ENCODE measurements at places on chromosomes 7 and 10.

- DNase-seq: no peak
Measured at GRCh38 chr7:136134503-136134902, 157.3 kb upstream of the MTPN start.

DNA sequence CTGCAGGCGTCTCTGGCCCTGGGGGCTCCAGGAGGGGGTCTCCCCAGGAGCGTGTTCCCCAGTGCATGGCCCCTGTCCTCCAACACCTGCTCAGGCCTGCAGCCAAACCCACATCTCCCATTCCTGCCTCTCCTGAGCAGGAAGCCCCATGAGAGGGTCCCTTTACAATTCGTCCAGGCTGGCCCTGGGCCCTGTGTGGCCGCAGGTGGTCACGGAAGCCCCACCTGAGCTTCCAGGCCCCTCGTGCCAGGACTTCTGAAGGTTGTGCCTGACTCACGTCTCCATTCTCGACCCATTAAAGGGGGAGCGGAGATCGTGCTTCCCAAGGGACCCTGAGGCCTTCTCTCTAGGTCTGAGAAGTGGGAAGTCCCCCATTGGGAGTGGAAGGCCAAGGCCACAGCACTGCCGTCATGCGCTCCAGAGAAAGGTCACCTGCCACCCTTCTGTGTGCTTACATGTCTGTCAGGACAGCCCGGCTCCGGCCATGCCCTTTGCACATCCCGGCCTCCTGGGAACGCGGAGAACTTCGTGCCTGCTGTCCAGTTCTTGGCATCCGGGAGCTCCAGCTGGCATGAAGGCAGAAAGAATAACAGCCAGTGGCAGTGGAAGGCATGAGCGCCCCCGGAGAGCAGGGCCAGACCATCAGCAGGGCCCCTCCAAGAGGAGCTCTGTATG, 382.3 kb downstream of the DNAJB6 start:
- no peak for DNase-seq

DNA sequence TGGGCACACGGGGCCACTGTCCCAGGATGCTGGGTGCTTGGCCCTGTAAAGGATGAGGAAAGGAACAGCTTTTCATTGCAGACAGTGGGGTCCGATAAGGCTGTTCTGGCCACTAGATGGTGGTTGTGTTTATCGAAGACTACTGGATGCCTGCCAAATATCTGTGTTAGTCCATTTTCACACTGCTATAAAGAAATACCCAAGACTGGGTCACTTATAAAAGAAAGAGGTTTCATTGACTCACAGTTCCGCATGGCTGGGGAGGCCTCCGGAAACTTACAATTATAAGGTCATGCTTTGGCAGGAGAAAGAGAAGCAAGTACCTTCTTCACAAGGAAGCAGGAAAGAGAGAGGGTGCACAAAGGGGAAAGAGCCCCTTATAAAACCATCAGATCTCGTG, 32.2 kb upstream of the GARS1 start:
- DNase-seq: no peak

DNA sequence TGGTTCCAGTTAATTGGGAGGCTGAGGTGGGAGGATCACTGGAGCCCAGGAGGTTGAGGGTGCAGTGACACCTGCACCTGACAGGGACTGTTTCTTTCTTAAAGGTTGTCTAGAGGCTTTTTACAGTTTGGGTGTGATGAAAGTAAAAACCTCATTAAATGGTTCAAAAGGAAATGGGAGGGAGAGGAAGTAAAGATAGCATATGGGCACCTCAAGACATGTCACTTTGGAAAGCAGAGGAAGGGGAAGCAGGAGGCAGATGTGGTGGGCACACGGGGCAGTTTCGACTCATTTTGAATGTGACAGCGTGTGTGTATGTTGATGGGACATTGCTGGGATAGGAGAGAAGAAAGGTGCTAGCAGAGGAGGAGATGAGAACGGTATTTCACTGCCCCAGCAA, 203.1 kb downstream of the MLLT10 start:
- DNase-seq: no peak

- no peak for DNase-seq
Measured at GRCh38 chr10:19532411-19532810, 283.8 kb upstream of the PLXDC2 start.

- DNase-seq: peak; percentile 88
Measured at GRCh38 chr10:30502266-30503060, 68.5 kb downstream of the MAP3K8 start.

- no peak for DNase-seq
Measured at GRCh38 chr10:86363184-86363832, 3.3 kb downstream of the GRID1 start.

- no peak for DNase-seq
Measured at GRCh38 chr10:131242007-131242406, 69.5 kb downstream of the TCERG1L start.

DNA sequence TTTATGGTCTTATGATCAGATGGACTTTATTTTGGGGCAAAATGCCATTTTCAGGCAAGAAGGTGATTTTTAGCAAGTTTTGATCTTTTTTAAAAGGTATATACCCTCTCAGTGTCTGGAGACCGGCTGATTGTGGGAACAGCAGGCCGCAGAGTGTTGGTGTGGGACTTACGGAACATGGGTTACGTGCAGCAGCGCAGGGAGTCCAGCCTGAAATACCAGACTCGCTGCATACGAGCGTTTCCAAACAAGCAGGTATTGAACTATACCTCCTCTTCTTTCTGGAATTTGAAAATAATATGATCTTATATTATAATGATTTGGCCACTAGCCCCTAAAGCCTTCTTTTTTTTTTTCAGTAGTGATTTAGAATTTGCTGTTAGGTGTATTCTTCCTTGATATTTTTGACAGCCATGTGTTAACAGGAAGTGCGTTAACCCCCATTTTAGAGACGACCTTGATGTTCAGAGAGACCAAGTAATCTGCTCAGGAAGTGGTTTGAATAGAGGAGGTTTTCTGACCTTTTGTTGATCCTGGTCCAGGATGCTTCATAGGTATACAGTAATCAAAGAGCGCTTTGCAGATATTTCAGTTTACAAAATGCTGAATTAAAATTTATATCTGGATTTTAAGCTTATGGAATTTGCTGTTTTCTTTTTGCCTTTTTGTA, 6.2 kb downstream of the BUB3 start:
- DNase-seq: no peak

DNA sequence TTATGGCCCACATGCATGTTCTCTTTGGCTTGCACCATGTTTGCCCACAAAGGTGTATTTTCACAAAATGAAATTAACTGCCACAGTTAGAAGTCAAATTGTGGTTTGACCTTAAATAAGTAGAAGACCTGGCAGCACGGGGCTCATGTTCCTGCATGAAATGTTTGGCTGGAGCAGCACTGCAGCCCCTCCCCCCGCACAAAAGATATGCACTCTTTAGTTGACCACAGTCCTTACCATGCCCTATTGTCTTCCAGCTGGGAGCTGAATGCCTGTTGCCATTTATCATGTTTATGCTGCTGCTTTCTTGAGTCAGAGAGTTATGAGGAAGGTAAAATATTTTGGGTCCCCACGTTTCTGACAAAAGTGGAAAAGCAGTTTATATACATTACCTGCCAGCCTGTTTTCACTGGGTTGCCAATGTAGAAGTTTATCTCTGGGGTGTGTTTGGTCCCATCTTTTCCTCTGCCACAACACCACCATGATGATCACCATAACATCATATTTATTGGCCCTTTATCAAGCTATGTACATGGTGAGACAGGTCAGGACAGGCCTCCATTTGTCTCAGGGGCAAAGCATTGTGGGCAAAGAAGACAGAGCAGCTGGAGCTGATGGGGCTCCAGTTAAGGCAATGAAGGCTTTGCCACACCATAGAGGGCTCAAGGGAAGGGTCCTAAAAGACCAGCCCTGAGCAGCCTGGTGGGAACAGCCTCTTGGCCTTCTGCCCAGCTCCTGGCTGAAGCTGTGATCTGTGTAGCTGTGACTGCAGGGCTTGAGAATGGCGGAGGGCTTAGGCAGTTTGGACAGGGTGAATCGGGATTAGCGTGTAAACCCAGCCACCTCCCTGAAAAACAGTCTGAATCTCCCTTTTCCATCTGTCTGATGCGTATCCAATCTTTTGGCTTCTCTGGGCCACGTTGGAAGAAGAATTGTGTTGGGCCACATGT, 5.4 kb downstream of the PRF1 start:
- no peak for DNase-seq

- no peak for DNase-seq
Measured at GRCh38 chr10:98899018-98899417, 336.6 kb downstream of the HPSE2 start.

DNA sequence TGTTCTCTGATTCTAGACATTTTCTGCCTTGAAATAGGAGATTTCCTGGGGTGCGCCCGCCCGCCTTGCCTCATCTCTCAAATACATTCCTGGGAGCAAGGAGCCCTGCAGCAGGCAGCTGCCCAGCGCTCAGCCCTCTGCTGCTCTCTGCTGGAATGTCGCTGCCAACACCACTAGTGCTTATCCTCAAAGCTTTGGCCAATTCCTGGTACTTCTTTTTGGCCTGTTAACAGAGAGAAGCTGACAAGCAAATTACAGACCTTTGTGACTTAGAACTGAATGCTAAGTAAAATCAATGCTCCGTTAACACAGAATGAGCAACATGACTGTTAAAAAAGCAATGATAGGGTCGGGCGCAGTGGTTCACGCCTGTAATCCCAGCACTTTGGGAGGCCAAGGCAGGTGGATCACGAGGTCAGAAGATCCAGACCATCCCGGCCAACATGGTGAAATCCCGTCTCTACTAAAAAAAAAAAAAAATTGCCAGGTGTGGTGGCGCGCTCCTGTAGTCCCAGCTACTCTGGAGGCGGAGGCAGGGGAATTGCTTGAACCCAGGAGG, 41.9 kb upstream of the SYPL1 start:
- DNase-seq: peak; percentile 45

GRCh38 chr7:38453168-38453567, 178.0 kb downstream of the AMPH start:
- no peak for DNase-seq

- DNase-seq: no peak
Measured at GRCh38 chr10:94066411-94066810, 72.7 kb downstream of the PLCE1 start.

- no peak for DNase-seq
Measured at GRCh38 chr7:83130623-83131545, 31.8 kb downstream of the PCLO start.

DNA sequence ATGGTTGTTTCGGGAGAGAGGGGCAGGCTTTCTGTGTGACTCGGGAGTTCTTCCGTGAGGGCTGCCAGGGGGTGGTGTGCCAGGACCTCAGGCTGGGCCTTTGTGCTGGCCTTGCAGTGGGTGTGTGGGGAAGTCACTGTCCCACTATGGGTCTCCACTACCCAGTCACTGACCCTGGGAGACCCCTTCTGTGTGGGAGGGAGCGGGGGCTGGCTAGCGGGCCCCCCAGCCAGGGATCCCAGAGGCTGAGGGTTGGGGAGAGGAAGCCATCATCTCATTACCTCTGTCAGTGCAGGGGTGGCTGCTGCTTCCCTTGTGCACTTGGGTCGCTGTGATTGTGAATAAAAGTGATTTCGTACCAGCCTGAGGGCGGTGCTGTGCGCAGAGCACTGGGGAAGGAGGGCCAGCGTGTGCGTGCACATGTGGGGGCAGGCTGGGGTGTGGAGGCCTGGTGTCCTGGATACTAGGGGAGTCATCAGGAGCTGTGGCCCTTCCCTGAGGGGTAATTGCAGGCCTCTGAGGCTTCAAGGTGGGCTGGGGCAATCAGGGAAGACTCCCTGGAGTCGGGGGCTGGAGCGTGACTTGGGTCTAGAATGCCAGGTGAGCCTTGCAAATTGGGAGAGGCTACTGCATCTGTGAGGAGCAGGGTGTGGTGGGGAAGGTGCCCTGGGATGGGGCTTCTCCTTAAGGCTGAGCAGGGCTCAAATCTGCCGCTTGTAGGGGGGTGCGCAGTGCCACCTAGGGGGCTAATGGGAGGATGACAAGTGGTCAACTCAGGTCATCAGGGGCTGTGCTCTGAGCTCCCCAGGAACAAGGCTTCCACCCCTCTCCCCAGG, 98.9 kb downstream of the NEURL1 start:
- DNase-seq: peak; percentile 56

DNA sequence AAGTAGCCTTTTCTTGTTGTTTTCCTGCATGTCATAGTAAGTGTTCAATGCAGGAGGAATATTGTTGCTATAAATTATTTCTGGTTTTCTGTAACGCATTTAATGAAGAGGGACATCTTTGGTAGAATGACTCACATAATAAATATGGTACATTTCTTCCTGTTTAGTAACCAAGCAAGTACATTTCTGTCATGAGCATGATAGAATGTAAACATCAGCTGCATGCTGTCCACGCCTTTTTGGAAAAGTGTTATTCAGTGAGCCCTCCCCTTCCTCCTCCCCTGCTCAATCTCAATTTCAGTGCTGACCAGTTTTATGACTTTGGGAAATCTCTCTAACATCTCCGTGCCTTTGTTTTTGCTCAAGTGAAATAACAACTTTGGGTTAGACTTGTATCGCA, 664.0 kb downstream of the XPNPEP1 start:
- no peak for DNase-seq

GRCh38 chr10:73168465-73168803, 515 bp downstream of the FAM149B1 start:
- no peak for DNase-seq

DNA sequence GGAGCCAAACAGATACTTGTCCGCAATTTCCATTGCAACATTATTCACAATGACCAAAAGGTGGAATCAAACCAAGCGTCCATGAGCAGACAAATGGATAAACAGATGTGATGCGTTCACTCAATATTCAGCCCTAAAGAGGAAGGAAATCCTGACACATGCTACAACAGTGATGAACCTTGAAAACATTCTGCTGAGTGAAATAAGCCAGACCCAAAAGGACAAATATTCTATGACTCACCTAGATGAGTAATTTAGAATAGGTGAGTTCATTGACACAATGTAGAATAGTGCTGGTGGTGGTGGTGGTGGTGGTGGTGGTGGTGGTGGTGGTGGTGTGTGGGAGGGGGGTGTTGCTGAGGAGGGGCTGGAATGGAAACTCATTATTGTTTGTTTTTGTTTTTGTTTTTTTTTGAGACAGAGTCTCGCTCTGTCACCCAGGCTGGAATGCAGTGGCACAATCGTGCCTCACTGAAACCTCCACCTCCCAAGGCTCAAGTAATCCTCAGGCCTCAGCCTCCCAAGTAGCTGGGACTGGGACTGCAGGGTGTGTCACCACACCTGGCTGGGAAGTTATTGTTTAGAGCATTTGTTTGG, 28.6 kb downstream of the SMKR1 start:
- no peak for DNase-seq

- DNase-seq: no peak
Measured at GRCh38 chr7:102030696-102031095, 213.3 kb downstream of the CUX1 start.

- no peak for DNase-seq
Measured at GRCh38 chr7:73520673-73521635, 1.1 kb downstream of the BAZ1B start.

GRCh38 chr7:27097686-27098577, 2.1 kb upstream of the HOXA1 start:
- no peak for DNase-seq
